ENCODE measurements at places on chromosomes 3 and 15.
A peak's percentile ranks its signal among the peaks of the same experiment; 100 is the strongest.

- DNase-seq = no peak
Observed at GRCh38 chr3:136749091-136749490, 3.1 kb downstream of the STAG1 start.

DNA sequence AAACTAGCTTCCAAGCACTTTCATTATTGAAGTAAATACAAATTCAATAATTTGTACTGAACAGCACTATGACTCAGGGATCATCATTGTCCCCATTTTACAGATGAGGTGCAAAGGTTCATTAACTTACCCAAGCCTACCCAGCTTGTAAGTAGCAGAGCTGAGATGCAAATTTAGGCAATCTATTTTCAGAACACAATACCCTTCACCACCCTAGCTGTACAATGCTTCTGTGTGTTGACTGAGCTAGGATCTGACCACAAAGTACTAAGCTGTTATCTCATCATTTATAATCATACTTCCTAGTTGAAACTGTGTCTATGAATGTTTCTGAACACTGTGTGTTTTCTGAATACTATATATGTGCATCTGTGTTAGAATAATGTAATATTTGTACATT, 3.2 kb upstream of the ILDR1 start:
- DNase-seq = no peak

GRCh38 chr3:70111411-70111810, 111.9 kb downstream of the SAMMSON start:
- DNase-seq = no peak

- DNase-seq = no peak
Observed at GRCh38 chr3:155984791-155985417, 114.5 kb downstream of the GMPS start.

DNA sequence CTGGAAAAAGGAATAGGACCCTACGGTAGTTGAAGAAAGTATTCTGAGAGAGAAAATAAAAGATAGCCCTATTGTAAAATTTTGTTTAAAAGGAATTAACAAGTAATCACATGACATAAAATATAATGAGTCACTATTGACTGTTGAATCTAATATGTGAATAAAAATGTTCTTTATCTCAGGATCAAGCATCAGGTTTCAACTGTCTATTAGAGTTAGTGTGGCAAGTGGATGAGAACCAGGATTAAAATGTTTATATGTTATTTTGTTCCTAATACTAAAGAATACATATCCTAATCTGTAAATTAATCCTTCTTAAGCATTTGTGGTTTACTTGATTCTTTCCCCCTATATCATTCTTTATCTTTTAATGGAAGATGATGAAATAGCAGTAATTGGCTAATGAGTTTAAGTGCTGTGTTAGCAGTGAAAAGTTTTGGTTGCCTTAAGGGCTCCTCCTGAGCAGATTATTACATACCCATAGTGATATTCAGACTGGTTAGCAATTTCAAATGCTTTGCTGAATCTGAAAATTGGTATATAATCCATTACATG, 101.8 kb upstream of the BCHE start:
- no peak for DNase-seq

DNA sequence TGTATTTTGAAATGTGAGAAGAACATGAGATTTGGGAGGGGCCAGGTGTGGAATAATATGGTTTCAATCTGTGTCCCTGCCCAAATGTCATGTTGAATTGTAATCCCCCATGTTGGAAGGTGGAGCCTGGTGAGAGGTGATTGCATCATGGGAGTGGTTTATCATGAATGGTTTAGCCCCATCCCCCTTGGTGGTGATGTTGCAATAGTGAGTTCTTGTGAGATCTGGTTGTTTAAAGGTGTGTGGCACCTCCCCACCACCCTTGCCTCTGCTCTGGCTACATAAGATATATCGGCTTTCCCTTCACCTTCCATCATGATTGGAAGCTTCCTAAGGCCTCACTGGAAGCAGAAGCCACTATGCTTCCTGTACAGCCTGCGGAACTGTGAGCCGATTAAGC, 23.9 kb upstream of the TMEM108 start:
- DNase-seq = no peak

GRCh38 chr15:79166311-79166955, 75.9 kb upstream of the RASGRF1 start:
- no peak for DNase-seq

GRCh38 chr15:71249986-71250385, 134.7 kb downstream of the THSD4 start:
- DNase-seq = no peak

GRCh38 chr3:51271172-51271571, 113.9 kb upstream of the MANF start:
- DNase-seq = no peak

- DNase-seq = peak; percentile 41
Observed at GRCh38 chr3:107846279-107846852, 244.5 kb downstream of the CD47 start.

DNA sequence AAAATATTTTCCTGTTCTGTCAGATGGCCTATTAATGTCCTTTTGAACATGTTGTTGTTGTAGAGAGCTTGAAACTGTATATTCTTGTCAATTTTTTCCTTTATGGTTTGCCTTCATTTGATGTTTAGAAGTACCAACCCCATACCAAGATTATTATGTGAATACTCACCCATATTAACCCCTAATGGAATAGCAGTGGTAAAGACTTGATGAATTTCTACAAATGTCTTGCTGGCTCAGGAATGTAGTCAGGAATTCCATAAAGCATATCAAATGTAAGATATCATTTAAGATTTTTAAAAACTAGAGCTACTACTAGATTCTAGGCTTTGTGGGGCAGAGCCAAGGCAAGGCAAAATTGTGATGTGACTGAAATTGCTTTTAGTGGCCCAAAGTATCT, 30.0 kb downstream of the MYO5A start:
- no peak for DNase-seq

DNA sequence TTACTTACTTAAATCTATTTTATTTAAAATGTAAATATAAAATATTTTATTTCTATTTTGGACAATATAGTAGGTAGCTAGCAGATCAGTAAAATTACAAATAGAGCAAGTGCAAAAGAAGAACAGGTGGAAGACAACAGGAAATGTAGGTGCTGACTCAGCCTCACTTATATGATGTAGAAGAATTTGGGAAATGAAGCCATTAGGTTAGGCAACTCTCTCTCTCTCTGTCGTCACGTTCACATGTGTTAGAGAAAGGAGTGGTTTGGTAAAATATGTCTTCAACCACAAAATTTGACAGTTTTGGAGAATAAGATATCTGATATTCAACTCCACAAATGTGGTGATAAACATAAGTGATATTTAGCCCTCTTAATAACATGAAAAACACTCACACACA, 532.5 kb upstream of the KCNMB2 start:
- DNase-seq = no peak

- no peak for DNase-seq
Observed at GRCh38 chr3:158668506-158668905, 3.9 kb downstream of the LXN start.

GRCh38 chr3:108202080-108202479, 20.1 kb downstream of the IFT57 start:
- no peak for DNase-seq

DNA sequence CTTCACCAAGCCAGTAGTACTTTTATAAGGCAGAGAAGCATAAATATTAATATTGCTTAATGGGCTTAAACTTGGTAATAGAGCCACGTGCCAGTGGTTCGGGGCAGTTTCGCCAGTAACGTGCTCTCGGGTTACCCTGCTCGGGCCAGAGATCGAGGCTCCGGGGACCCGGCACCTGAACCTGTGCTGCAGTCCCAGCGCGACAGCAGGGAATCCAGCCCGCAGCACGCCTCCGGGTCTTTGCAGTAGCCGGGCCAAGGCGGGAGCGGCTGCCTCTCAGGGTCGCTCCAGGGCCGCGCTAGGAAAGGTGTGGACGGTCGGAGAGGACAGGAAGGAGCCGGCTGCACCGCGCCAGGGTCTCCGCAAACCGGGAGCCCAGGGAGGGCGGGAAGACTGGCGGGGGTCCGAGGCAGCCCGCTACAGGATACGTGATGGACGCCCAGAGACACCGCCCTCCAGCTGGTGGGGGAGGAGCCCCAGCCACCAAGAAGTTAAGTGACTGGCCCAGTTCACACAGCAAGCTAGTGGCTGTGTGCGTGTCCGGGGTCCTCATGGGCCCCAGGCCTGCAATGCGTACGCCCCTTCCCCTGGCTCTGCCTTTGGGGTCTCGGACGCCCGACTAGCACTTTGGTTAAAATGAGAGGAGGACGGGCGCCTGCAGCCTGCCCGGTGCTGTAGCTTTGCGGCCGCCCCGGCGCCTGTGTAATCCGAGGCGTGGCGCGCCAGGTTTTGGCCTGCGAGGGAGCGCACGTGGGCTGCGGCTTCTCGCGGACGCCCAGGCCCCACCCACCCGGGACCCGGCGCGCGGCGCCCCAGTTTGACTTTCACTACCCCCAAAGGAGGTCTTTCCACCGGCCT, 1.2 kb upstream of the PDE8A start:
- DNase-seq = peak; percentile 78

- DNase-seq = no peak
Observed at GRCh38 chr15:84953726-84954125, 27.9 kb upstream of the PDE8A start.

GRCh38 chr15:60155661-60156060, 151.6 kb downstream of the FOXB1 start:
- no peak for DNase-seq

DNA sequence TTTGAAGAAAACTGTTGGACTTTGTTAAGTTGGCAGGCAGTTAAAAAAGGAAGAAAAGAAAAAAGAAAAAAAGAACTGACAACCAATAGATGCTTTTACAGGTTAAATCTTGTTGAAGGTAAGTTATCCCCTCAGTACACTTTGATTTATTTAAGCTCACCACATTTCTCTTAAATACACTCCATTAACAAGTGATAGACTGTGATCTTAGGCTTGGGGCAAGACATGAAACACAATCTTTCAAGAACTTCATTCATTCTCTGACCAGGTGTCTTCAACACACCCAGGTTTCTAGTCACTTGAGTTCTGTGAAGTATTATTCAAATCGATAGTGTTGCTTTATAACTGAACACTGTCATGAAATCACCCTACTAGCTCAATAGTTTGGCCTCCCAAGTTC, 751.9 kb downstream of the ROBO1 start:
- no peak for DNase-seq

GRCh38 chr3:42256135-42256819, 9.7 kb downstream of the CCK start:
- no peak for DNase-seq

- DNase-seq = no peak
Observed at GRCh38 chr3:179454887-179455286, 3.6 kb upstream of the GNB4 start.

DNA sequence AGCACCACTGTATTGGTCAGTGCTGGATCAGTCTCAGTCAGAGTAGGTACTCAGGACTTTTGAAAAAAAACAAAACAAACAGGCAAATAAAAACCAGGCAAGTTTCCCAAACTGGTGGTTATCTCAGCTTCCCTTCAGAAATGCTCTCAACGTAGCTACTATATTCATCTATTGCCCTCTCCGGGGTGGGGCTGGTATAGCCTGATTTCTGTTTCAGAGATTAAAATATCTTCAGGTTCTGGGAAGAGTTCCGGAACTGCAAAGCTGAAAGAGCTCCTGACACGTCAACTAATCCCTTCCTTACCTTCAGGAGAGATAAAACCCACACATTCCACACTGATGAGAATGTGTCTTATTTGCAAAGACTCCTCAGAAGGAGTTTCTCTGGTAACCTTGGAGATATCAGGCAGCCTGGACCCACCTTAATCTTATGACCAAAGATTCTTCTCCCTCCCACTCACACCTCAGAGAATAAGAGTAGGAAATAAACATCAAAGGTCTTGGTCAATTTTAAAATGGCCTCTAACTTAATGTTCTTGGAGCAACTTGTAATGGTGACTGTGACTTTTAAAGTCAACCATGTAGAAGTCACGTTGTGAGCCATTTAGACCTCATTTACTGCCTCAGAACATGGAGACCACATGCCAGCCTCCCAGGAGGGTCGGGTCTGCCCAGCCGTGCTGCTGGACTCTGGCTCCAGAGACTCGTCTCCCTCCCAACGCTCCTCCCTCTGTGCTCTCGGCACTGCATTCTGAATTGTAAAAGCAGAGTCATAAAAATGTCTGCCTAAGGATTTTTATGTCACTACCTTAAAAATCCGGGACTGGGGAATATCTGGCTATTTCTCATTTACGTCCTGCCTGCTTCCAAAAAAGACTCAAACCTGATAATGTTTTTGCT, 53.8 kb downstream of the CDCP1 start:
- DNase-seq = no peak

- no peak for DNase-seq
Observed at GRCh38 chr3:13364602-13365271, 55.4 kb downstream of the NUP210 start.

DNA sequence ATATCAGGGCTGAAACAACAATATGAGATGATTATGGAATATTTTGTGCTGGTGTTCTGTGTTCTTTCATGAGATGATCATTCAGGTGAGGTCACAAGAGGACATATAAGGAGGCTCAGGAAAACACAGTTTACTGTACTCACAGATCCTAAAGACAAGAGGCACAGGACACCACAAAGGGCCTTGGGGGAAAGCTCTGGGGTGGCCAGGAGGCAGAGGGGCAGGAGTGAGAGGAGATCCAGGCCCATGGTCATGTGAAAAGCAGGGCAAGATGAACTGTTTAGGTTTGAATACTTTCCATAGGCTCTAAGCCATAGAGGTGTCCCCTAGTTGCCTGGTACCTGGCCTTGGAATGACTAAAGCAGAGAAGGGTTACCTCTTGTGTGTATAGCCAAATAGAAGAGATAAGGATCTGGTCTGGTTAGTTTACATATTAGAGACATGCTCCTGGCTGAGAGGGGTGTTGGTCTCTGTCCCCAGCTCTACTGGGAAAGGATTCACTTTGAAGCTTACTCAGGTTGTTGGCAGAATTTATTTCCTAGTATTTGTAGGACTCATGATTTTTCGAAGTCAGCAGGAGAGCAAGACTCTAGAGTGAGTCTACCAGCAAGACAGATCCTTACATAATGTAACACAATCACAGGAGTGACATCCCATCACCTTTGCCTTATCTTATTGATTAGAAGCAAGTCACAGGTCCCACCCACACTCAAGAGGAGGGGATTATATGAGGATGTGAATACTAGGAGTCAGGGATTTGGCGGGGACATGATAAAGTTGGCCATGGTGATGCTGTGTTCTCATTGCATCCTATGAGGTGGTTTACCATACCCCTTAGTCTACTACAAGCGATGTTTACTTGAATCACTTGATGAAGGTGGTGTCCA, 11.3 kb upstream of the TM4SF1 start:
- DNase-seq = no peak

DNA sequence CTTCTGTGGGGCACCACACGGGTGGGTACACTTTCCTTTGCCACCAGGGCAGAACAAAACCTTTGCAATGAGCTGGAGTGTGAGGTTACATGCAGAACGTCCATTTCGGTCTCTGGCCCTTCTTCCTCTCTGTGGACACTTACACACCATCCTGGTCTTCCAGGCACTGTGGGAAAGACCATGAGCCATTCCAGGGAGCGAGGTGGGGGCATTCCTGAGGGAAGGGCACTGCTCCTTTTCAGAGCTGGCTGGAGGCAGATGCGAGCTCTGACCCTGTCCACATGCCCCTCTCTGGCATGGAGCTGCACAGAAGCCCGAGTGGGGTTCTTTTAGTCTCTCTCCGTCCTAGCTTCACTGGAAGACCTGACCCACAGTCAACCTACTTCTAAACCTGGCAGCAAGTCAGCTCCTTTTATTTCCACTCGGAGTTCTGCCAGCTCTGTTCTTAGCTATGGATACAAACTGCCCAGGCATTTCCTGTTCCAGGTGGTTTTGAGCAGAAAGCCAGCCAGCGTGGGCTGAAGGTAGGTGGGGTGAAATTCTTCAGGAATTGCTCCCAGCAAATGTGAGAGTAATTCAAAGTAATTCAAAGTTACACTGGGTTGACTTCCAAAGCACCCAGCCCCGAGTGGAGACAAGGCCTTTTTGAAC, 281.4 kb downstream of the ADAMTS17 start:
- DNase-seq = no peak

Data from stimulated activated CD4-positive, alpha-beta T cell treated with anti-CD3 and anti-CD28 coated beads, Interleukin-4, amount 100 ng/mL, for 48 hours (primary cell).